Stimulated activated CD8-positive, alpha-beta memory T cell treated with anti-CD3 and anti-CD28 coated beads, Interleukin-7, amount 100 ng/mL, for 1 hour (primary cell): ENCODE measurements at places on chromosomes 6 and 20.
A peak's percentile ranks its signal among the peaks of the same experiment; 100 is the strongest.

DNA sequence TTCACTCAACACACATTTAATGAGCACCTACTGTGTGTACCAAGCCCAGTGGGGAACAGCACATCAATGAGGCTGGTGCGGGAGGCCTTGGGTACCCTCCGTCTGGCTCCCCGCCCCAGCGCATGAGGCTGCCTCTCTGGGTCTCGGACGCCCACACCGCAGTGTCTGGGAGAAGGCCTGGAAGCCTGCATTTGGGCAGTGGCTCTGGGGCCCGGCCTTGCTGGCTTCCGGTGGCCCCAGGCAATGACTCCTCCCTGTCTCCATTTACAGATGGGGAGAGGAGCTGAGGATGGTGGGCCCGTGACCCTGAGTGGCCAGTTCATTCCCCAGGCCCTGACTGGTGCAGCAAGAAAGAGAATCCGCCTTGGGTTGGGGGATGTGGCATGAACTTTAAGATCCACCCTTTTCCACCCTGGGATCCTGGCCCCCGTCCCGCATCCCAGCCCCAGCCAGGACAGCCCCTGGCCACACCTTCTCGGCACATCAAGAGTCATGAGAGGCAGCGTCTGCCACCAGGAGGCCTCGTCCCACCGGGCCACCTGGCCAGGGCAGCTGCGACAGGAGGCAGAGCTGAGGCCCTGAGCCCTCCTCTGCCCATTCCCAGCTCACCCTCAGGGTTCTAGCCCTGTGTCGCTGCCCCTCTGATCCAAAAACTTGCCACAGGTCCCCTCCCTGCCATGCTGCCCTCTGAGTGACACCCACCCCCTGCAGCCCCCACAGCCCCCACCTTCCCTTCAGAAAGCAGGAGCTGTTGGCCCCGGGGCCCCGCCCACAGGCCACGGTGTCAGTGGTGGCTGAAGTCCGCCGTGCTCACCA lies 17.5 kb upstream of the MRGBP start:
- DNase-seq: no peak

- no peak for DNase-seq
Observed at GRCh38 chr6:14502551-14502950, 385.0 kb downstream of the CD83 start.

- DNase-seq: no peak
Observed at GRCh38 chr6:20778459-20778858, 244.2 kb downstream of the CDKAL1 start.

GRCh38 chr20:36548704-36549627 lies 7.6 kb downstream of the MYL9 start:
- no peak for DNase-seq

- no peak for DNase-seq
Observed at GRCh38 chr20:57774111-57774880, 64.5 kb upstream of the PMEPA1 start.

GRCh38 chr20:20609522-20609921 lies 102.9 kb downstream of the RALGAPA2 start:
- no peak for DNase-seq

- no peak for DNase-seq
Observed at GRCh38 chr20:38838326-38838725, 32.8 kb downstream of the PPP1R16B start.

- DNase-seq: peak; percentile 7
Observed at GRCh38 chr6:2353412-2354137, 108.2 kb upstream of the GMDS start.

DNA sequence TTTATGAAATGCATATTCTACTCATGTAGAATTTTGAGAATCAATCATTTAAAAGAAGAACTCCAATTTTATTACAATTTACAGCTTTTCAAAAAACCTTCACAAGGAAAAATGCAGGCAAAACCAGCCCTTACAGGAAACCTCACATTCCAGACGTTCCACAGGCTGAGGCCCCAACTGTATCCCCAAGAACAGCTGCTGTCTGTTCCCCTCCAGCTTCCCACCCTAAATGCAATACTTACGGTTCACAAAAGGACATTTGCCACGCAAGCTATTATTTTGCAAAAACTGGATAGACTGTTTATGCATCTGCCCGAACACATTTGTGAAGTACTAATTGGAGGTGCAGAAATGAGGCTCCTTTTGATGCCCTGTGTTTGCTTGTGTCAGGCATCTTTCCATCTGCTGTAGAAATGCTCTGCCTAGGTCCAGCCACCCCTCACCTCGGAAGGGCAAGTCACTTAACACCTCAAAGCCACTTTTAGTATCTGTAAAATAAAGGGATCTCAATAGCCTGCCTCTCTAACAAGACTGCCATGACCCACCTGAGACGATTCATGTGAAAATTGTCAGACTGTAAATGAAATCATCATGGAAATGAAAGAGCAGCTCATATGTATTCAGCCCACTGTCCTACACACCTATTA lies 26.5 kb downstream of the PDE10A start:
- DNase-seq: no peak

DNA sequence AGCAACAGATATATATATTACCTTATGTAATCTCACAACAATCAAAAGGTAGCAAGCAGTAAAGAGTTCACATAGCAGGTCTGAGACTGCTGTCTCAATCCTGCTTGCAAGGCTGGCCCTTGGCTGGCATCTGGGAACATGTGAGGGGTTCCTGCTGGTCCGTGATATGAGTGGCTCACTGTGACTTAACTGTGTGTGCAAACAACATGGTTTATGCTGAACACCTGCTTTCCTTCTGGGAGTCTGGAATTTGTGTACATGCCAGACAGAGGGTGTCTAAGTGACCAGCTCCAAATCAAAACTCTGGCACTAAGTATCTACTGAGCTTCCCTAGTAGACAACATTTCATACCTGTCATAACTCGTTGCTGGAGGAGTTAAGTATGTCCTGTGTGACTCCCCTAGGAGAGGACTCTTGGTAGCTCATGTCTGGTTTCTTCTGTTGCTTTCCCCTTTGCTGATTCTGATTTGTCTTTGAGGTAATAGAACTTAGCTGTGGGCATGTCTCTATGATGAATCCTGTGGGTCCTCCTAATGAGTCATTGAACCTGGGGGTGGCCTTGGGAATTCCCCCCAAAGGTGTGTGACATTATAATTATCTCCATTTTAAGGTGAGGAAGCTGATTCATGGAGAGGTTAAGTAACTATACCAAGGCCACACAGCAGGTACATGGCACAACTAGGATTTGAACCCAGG lies 131.6 kb upstream of the NEDD9 start:
- DNase-seq: no peak

GRCh38 chr6:42781546-42781795 lies 381 bp upstream of the BICRAL start:
- no peak for DNase-seq

GRCh38 chr6:45569210-45569945 lies 191.6 kb upstream of the SUPT3H start:
- DNase-seq: no peak

DNA sequence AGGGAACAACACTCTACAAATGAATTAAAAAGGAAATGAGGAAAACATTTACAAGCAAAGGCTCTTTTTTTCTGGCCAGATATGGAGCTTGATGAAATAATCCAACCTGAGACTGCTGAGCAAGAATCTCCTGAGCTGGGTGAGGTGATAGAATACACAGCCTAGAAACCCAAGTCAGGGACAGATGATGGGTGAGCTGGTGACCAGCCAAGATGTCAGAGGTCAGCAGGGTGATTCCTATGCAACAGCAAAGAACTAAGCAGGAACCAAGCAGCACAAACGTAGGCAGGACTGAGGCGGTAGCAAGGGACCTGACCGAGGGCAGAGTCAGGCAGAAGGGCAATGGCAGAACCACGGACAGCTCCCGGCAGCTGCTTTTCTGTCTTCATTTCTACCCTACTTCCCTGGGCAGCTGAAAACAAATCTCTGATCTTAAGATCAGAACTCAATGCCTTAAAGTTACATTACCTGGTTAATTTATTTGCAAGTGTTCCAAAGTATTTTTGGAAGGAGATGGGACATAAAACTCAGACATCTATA lies 75.1 kb downstream of the CDC40 start:
- DNase-seq: no peak

DNA sequence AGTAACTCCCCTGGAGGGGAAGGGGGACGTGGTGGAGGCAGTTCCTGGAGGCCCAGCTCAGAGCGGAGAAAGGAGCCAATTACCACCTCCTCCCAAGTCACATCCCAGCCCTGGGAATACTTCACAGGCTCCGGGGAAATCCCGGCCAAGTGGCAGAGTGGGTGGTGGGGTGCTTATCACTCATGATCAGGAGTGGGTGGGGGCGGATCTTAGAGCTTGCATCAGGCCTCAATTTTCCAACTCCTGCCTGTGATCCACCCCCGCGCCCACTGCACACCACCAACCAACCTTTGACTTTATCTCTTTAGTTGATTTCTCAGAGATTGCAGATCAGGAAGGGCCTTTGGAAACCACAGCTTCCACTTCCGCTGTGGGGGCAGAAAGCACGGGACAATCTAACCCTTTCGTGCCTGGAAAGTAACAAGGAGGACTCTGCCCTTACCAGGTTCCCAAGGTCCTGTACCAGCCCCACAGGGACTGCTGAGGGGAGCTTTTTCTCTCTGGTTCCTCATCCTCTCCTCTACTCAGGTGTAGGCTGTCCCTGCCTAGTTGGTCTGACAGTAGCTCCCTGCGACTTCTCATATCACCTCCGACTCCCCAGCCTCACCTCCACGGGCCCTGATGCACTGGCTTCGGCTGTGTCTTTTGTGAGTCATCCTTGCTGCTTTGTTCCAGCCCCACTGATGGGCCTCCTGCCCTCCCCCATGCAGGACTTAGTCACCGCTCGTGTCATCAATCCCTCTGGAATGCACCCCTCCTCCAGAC lies 24.9 kb upstream of the IER3 start:
- DNase-seq: peak; percentile 47

- no peak for DNase-seq
Observed at GRCh38 chr6:15801912-15802311, 139.1 kb upstream of the DTNBP1 start.

DNA sequence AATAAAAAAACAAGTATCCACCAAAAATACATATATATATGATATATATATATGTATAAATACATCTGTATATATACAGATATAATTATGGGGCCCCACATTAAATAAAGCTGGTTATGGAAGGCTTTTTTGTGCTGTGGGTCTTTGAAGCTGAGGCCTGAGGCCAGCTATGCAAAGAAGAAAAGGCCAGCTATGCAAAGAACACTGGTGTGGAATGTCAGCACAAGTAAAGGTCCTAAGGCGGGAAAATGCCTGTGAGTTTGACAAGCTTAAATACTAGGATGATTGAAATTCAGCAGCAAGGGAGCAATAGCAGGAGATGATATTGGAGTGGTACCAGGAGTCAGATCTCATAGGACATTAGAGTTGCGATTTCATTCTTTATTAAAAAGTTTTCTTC lies 25.2 kb downstream of the ADGRF1 start:
- DNase-seq: no peak

GRCh38 chr6:2471472-2471871 lies 226.1 kb upstream of the GMDS start:
- no peak for DNase-seq

DNA sequence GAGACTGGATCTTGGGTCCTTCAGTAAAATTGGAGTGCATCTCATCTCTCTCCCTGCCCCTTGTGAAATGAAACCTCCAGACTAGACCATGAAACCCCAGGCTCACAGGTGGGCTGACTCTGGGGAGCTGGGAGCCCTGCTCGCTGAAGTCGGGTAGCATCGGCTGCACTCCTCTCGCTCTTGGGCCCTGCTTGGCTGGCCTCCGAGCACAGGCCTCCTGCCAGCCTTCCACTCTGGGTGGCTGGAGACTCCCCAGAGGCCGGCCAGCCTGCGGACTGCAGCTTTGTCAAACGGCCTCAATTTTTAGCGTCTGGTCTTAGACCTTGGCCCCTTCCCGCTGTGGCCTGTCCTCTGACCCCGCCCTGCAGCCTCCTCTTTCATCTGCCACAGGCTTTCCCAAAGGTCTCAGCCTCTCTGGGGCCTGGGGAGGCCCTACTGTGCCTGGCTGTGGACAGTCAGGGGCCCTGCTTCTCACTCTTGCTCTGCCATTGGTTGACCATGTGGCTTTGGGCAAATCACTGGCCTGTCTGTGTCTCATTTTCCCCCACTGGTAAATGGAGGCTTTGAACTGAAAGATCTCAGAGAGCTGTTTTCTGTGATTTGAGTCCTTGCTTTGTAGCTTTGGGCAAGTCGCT lies 45.1 kb downstream of the SRC start:
- no peak for DNase-seq
